GM12892 (cell line): ENCODE measurements at places on chromosomes 13 and 19.

- DNase-seq = no peak
Observed at GRCh38 chr19:40702337-40703012, 12.0 kb upstream of the NUMBL start.

DNA sequence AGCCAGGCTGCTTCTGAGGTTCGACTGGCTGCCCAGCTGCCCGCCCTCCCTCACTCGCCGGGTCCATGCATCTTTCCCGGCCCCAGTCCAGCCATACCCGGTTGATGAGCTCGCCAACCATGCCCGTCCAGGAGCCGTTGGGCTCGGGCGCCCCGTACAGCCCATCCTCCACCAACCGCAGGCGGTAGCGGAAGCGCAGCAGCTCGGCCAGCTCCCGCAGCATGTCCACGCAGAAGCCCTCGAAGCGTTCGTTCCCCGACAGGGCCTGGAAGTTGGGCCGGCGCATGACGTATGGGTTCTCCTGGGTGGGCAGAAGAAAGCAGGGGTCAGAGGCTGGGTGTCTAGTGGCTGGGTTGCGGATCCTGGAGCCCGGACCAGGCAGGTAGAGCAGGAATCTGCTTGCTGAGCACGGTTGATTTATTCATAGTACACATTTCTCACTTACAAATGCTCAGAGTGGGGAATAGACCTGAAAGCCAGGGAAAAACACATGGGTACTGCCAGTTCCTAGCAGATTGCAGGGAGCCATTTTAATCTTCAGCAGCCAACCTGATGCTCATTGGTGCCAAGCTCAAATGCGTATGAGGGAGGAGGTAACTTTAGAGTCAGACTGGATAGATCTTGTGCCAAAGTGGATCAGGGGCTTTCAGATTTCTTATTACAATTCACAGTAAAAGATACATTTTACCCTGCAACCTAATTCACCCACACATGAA is 27.4 kb downstream of the GRIK5 start:
- no peak for DNase-seq

DNA sequence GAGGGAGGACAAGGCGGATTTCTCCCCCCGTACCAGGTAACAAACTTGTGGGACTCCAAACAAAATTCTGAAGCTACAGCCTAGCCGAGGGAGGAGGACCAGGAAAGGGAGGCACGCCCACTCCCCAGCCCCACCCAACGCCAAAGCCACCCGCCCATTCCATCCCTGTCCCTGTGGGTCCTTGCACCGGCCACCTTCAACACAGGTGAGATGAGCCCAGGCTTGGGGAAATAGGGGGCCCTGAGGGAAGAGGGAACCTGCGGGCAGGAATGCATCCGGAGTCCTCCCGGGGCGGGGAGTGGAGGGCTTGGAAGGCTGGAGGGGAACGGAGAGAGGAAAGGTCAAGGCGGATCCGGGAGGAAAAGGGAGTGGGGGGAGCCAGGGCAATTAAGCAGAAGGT is at the start of gene BEST2:
Gene BEST2, plus strand, starts transcription at position 157 of the 400 bp plus-strand sequence. CDS start 802 bp downstream, outside the sequence.
- DNase-seq = no peak

GRCh38 chr13:44932850-44933251 is 56.4 kb downstream of the NUFIP1 start:
- no peak for DNase-seq

GRCh38 chr19:31351056-31351854 is 2.0 kb upstream of the TSHZ3 start:
- no peak for DNase-seq

DNA sequence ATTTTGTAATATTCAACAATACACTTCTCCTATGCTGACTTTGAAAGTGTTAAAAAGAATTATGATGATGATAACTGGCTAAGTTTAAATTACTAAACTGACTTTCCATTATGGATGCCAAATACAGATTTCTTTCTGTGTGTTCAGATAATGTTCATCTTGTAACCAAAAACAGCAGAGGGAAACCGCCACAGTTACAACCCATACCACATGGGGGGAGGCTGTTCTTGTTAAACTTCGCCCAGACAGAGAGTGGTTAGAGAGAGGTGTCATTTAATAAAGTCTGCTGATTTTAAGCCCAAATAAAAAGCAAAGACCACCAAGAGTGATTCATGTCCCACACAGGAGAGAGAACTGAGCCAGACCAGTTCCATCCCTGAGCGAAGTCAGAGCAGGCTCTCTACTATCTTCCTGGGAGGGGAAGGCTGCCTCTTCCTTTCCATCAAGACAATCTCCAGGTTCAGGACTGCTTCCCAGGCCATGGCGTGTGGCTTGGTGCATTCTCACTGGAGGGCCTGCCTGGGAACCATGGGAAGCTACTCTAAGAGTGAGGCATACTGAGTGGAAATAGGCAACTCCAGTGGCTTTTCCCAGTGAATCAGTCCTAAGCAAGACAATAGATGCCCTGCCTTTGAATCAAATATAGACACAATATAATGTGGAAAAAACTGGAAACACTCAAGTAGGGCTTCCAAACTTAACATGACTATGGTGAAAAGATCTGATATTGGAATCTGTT is 18.2 kb downstream of the EFNB2 start:
- no peak for DNase-seq

GRCh38 chr19:56110515-56111448 is 10.3 kb downstream of the ZNF787 start:
- DNase-seq = no peak

DNA sequence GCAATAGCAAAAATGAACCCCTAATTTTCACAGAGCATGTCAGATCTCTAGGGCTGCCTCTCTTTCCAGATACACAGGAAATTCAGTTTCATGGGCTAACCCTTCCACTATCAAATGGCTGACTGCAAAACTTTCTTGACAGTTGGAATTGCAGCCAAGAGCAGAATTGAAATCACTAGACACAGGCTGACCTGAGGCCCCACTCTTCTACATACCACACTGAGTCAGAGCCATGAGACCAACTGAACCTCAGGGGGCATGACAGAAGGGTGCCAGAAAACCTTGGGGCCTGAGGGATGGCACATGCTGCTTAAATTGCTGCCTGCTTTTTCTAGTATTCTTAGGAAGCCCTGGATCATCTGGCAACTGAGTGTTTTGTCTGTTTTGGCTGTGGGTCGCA is 1.7 kb upstream of the DLEU7 start:
- DNase-seq = no peak

- DNase-seq = no peak
Observed at GRCh38 chr13:110331362-110331761, 24.3 kb downstream of the COL4A2 start.

DNA sequence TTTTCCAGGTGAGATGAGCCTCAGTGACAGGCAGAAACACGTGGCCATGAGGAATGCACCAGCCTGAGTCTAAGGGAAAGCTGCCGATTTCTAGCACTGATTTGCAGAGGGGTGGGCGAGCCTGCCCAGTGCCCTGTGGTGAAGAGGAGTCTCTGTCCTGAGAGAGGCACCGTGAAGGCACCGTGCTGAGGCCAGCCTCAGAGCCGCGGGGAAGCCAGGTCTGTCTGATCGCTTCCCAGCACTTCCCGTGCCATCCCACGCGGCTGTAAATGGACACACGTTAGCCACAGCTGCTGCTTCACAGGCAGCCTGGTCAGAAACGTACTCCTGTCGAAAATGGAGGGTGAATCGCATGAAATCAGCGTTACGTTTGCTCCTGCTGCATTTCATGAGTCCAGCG is 79.8 kb downstream of the ATP11A start:
- no peak for DNase-seq

DNA sequence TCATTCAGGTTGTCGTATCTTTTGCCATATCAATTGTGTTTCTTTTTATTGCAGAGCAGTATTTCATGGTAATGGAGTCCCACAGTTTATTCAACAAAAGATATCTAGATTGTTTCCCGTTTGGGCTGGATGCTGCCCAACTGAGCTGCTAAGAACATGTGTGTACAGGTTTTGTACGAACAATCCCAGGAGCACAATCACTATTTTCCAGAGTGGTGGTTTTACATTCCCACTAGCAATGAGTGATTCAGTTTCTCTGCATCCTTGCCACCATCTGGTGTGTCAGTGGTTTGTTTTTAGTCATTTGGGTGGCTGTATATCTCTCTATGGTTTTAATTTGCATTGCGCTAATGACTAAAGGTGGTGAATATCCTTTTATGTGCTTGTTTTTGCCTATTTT is 52.7 kb upstream of the ZDHHC20 start:
- no peak for DNase-seq

GRCh38 chr13:71515744-71516038 is 351.3 kb downstream of the DACH1 start:
- no peak for DNase-seq

DNA sequence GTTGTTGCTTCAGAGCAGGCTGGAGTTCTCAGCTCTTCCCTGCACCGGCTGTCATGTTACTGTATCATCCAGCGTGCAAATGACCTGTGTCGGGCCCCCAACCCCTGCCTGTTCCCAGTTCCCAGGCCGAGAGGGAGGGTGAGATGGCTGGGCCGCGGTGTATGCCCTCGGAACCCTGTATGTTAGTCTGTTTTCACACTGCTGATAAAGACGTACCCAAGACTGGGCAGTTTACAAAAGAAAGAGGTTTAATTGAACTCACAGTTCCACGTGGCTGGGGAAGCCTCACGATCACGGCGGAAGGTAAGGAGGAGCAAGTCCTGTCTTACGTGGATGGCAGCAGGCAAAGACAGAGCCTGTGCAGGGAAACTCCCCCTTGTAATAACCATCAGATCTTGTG is 10.9 kb downstream of the TMEM255B start:
- DNase-seq = no peak

DNA sequence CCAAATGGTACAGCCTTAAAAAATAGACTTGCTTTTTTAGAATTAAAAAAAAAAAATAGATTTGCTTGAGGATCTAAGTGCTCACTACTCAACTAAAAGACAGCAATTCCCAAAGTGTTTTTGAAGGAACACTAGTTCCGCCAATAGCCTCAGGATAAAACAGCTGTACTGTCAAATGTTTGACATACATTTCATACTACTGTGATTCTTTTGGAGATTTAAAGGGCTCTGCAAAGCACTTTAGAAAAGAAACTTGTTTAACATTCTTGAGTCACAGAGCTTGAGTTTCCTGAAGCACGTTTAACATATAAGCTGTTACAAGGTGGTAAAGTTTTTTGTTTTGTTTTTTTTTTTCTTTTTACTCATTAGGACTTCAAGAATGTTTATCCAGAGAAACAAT is 23.1 kb upstream of the KLF5 start:
- no peak for DNase-seq

- DNase-seq = no peak
Observed at GRCh38 chr13:97435323-97435722, 1.4 kb downstream of the RAP2A start.

DNA sequence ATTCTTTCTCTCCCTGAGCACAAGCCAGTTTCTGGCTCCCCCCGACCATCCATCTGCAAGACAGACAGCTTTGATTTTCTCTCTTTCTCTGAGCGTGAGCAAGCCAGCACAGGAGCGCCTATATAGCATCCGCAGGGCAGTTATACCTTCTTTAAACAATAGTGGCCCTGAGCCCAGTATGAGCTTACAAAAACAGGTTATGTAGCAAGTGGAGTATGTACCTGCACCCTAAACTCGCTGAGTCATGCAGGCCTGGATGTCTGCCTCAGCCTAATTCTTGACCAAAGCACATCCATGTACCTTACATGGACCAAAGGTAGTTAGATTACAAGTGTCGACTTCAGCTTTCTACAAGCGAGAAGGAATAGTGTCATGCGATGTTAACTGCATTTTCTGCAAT is 61.7 kb downstream of the RAP2A start:
- DNase-seq = no peak

DNA sequence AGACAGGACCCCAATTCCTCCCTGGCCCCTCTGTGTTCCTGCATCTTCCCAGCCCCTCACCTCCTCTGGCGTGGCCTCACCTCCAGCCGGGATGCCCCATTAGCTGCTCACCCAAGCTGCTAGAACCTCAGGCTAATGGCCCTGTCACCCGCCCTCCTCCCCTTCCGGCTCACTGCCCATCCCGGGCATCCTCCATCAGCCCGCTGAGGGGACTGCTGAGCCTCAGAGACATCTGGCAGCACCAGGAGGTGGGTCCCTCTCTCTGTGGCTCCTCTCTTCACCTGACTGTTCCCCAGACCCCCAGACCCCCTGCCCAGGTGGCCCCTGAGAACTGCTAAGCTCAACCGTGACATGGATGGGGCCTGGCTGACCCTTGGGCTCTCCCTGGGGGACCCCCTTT is 2.9 kb downstream of the FFAR1 start:
- DNase-seq = no peak

- DNase-seq = no peak
Observed at GRCh38 chr19:33410915-33411401, 37.4 kb downstream of the CEBPG start.

- no peak for DNase-seq
Observed at GRCh38 chr19:35645680-35646511, 2.2 kb upstream of the COX6B1 start.

DNA sequence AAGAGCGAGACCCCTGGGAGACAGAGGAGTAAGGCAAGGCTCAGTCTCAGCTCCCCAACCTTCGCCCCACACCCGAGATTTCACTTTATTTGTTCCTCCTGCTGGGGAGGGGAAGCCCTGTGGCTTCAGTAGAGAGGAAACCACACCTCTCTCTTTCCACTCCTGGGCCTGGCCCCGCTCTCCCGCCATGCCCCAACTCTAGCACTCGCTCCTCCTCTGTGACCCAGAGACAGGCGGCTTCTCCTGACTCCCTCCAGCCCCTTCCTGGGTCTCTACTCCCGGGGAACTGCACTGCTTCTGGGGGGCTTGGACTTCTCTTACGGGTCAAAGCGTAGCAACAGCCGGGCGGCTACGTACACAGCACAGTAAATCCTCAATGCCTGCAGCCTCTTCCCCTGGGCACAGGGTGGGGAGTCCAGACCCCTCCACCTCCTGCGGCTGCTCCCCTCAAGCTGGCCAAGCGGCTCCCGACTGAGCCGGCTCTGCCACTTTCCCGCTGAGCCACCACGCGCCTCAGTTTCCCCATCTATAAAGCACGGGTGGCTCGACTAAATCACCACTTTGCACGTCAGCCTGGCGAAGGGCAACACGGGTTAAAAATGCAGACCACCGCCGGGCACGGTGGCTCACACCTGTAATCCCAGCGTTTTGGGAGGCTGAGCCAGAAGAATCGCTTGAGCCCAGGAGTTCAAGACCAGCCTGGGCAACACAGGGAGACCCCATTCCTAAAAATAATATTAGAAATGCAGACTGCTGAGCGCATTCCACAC is 1.4 kb downstream of the RNF126 start:
- DNase-seq = peak; percentile 84

- no peak for DNase-seq
Observed at GRCh38 chr19:13782537-13782936, 8.3 kb downstream of the C19orf53 start.

- no peak for DNase-seq
Observed at GRCh38 chr13:45951724-45952123, 100.2 kb upstream of the SIAH3 start.

DNA sequence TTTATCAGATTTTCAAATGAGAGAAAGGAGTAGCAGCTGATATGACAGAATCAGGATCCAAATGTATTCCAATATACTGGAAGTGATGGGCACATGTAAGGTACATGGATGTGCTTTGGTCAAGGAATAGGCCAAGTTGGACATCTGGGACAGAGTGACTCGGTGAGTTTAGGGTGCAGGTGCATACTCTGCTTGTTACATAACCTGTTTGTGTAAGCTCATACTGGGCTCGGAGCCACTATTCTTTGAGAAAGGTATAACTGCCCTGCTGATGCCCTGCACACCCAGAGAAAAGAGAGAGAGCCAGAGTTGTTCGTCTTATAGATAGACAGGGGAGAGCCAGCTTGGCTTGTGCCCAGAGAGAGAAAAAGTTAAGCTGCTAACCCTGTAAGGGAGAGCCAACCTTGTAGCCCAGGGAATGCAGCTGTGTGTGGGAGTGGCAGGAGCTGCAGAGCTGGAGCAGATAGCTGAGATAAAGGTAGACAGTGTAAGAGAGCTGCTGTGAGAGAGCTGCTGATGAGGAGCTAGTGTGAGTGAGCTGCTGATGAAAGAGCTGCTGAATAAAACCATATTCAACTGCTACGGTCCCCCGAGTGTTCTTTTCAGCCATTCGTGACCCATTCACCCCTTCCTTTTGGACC is 40.7 kb upstream of the N4BP2L1 start:
- no peak for DNase-seq
